MV-4-11 (cell line): ENCODE measurements at places on chromosomes 4 and X.

- DNase-seq, result no peak
Measured at GRCh38 chr4:185874516-185875230, 62.7 kb upstream of the SORBS2 start.

DNA sequence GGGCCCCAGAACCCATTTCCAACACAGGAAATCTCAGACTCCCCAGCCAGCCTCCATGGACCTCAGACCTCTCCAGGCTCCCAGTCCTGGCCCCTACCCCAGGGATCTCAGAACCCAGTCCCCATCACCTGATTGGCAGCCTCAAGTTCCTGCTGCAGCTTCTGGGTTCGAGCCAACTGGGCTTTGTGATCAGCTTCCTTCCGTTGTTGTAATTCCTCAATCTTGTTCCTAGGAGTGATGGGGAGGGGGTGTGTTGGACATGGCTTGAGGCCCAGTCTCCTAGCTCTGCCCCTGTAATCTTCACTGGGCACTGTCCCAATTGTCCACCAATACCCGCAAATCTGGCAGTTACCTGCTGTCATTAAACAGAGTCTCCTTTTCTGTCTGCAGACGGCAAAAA lies 12.6 kb downstream of the GRIPAP1 start:
- DNase-seq, result no peak

DNA sequence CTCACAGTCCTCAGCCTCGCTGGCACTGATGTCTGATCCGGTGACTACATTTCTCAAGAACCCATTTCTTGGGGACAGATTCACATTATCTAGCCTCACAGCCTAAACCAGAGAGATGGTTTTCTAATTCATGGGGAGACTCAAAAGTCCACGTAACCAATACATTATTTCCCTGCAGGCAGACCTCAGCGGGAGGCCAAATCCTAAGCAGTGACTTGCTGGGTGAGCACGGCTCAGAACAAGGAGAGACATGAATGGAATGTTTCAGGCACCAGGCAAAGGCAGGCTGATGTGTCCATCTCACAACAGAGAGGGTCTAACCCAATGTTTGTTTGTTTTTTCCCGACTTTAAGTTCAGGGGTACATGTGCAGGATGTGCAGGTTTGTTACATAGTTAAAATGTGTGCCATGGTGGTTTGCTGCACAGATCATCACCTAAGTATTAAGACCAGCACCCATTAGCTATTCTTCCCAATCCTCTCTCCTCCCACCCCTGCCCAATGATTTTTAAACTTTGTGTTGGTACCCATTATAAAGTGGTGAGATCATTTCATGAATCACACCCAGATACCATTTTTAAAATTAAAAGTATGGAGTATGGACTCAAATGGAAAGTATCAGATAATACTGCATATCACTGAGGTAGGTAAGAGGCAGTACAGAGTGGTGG lies 53.3 kb downstream of the SCD5 start:
- DNase-seq, result no peak

DNA sequence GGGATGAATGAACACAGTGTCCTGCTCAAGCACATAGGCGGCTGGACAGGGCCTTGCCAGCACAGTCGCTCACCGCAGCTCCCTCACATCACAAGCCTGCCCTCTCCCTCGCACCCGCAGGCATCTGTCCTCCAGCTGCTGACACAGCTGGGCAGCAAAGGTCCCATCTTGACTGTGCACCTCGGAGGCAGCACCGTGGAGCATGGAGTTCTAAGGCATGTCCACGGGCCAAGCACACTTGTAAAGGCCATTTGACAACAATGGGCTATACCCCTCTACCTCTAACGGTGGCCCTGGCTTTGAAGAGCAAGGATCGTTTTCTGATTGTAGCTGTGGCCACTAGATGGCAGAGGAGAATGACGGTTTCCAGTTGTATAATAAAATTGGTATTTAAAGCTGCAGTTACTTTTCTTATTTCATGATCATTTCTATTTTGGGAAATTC lies 53.8 kb downstream of the APLN start:
- DNase-seq, result peak; percentile 1

GRCh38 chr4:171928336-171928735 lies 115.1 kb downstream of the GALNTL6 start:
- DNase-seq, result no peak

DNA sequence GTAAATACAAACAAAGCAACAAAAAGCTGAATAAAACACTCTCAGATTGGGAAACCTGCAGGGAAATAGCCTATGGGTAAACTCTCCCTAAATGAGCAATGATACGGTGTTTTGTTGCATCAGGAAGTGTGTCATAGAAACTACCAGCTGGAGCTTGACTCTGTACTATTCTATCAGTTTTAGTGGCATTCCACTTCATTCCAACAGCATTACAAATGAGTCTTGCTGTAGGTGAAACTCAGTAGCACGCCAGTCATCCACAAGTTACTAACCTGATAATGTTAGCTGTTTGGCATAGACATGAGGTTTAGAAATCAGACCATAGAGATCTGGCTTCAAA lies 24.9 kb downstream of the FGFBP1 start:
- DNase-seq, result no peak

GRCh38 chr4:8473198-8473919 lies 32.8 kb downstream of the TRMT44 start:
- DNase-seq, result no peak

GRCh38 chrX:110414679-110415439 lies 56.2 kb downstream of the RTL9 start:
- no peak for DNase-seq

- no peak for DNase-seq
Measured at GRCh38 chr4:141647966-141648365, 11.6 kb downstream of the IL15 start.

DNA sequence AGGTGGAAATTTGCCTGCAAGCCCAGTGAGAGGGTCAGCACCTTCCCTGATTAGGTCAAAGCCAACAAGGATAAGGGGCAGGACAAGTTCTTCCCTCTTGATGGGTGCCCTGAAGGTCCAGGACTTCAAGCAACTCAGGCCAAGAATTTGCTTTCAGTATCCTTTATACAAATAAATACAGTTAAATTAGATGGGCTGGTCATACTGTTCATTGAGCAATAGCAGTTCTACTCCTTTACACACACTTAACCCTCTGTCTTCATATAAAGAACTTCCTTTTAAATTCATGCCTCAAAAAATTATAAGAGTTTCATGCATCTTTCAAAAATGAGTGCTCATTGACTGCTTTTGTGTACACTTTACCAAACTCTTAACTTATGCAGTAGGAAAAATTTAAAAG lies 392.0 kb downstream of the SPRY1 start:
- no peak for DNase-seq

GRCh38 chr4:47075919-47076318 lies 44.6 kb downstream of the GABRB1 start:
- DNase-seq, result no peak

DNA sequence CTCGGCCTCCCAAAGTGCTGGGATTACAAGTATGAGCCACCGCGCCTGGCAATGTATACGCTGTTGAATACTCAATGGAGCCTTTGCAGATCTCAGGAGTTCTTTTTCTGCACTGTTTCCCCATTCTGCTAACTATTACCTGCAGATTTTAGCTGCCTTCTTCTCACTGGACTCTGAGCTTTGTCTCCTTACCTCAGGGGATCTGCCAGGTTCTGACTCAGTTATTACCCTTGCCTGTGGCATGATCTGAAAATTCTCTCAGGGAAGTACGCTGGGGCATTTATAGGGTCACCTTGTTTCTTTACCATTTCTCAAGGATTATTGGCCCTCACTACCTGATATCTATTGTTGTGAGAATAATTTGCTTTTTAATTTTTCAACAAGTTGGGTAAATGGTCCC lies 56.6 kb upstream of the MAGED1 start:
- no peak for DNase-seq
